GDM1 (cell line): ENCODE measurements at places on chromosomes 7 and 10.
A peak's percentile ranks its signal among the peaks of the same experiment; 100 is the strongest.

GRCh38 chr7:70884440-70884764, 247.5 kb upstream of the GALNT17 start:
- DNase-seq, result no peak

DNA sequence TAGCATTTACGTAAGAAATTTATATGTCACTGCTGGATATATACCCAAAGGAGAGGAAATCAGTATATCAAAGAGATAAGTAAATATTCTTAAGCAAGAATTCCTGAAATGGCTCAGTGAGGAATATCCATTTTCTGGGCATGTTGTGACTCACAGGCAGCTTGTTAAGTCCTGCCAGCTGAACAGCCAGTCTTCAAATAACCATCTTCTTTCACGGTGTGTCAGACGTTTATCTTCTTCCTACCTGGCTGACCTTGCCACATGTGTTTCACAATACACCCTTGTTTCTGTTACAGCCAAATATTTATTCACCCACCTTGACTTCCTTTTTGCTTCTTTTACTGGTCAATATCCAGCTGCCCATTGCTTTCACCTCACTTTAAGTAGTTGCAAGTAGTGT, 648.1 kb downstream of the ANKRD7 start:
- DNase-seq, result no peak

DNA sequence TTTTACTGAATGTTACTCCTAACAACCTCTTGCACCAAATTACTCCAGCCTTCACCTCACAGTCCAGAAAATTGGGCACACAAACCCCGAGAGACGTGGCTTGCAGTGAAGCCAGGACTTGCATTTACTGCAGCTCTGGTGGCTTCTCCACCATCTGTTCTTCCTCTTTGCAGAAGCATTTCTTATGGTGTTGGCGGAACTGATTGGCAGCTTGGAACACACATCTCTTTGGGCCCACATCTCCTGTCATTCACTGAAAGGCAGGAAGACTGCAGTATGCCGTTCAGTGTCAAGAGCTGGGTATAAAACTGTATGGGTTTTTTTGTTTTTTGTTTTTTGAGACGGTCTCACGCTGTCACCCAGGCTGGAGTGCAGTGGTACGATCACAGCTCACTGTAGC, 38.3 kb upstream of the PRKAR1B start:
- no peak for DNase-seq

GRCh38 chr10:86472061-86472460, 49.5 kb downstream of the WAPL start:
- no peak for DNase-seq

DNA sequence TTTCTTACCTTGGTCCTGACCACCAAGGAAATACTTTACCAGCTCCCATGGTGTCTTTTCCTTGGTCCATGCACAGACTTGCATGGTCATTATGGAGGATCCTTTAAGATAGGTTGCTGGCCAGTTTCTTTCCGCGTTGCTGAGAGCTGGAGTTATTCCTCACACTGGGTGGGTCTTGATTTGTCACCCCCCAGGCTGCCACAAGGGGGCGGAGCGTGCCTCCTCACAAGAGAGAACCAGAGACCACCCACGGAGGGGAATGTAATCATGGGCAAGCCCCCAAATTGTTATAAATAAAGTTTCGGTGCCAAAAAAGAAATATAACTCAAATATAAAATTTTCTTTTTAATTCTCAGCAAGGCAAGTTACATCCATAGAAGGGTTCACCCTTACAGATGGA, 10.5 kb upstream of the TRIM24 start:
- no peak for DNase-seq

DNA sequence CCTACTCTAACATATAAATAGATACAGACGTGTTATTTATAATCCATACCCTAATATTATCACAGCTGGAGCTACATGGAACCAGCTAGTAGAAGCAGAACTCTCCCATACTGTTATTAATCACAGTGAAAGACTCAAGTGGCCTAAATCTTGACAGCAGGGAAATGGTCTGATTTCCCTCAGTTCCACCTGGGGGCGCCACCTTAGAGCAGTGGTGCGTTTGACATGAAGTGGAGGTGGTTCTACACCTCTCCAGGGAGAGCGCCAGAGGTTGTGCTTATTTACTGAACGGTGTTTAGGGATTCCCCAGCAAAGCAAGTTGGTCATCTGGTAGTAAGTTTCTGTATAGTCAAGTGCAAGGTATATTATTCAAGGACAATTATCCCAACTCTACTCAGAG, 17.6 kb downstream of the DNTT start:
- DNase-seq, result no peak

DNA sequence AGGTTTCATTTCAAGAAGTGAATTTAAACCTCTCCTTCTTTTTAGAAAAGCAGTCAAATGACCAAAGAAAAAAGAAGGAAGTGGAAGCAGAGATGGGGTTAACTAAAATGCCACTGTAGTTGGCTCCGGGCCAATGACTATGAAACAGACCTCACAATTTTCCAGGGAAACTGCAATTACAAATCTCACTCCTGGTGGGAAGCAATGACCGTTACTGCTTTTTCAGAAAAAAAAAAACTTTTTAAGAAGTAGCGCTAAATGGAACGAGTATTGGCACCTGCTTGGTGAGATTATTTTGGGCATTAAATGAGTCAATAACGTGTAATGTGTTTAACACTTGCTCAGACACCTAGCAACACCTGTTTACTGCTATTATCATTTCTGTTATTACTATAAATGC, 1.2 kb downstream of the SFRP4 start:
- DNase-seq, result no peak

DNA sequence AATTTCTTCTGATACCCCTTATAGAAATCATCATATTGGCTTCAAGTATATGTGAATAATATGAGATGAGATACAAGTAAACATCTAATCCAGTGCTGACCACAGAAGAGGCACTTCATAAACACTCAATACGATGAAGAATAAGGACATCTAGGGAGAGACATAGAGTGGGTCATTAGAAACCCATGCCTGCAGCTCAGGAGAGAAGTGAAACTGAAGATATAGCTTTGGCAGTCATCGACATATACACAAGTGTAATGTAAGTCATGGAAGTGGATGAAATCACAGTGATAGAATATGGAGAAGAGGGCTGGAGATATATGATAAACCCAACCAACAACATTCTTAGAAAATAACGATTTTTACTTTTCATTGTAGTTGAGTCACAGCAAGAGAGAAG, 665.0 kb downstream of the PARD3 start:
- DNase-seq, result no peak

DNA sequence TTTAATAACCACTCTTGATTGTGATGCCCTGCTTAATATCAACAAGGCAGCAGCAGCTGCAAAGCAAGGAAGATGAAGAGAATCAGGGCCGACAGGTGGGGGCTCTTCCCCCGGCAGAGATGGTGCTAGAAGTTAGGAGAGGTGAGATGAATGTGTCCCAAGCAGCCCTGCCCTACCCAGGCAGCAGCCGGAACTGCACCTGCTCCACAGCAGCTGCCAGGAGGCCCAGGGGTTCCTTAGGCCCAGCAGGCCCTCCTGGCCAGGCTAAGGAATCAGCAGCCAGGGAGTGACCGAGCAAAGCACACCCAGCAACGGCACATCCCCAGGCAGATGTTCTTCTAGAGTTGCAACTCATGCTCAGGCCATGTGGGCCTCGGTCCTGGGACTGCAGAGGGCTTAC, 17.9 kb downstream of the AFAP1L2 start:
- DNase-seq, result no peak

DNA sequence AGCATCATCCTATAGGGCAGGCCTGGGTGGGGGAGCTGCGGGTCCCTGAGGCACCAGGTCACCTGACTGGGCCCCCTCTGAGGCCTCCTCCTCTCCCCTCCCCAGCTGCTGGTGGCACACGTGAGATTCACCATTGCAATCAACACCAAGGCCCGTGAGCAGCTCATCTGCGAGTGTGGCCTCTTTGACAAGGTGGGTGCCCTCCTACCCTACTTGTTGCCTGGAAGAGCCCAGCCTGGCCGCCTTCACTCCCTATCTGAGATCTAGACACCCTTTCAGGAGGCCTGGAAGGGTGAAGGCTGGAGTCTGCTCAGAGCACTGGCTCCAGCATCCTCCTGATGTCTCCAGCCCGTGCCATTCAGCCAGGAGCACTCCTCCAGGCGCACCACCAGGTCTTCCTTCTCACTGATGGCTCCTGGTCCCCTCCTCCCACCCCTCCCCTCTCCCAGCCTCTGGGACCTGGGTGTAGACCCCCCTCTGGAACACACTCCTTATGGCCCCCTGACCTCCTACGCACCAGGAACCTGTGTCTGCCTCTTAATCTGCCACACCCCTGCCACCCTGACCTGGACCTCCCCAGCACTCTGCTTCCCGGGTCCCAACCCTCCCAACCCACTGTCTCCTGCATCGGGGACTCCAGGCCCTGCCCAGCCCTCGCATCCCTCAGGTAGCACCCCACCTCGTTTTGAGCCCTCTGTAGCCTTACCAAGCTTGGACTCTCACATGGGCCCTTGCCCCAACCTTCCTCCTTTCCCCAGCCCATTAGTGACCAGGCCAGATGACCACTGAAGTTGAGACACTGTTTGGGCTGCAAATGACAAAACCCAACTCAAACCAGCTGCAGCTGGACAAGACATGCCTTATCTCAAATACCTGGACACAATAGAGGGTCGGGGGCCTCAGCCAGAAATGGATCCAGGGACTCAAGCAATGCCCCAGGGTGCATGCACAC, 67.5 kb downstream of the ALOX5 start:
- no peak for DNase-seq

- DNase-seq, result no peak
Measured at GRCh38 chr10:43371418-43371817, at the start of gene FXYD4. FXYD4 (plus strand) TSS chr10:43371636; CDS start chr10:43373747, 2,111 bp downstream.

GRCh38 chr7:94422827-94423460, 28.2 kb downstream of the COL1A2 start:
- no peak for DNase-seq

DNA sequence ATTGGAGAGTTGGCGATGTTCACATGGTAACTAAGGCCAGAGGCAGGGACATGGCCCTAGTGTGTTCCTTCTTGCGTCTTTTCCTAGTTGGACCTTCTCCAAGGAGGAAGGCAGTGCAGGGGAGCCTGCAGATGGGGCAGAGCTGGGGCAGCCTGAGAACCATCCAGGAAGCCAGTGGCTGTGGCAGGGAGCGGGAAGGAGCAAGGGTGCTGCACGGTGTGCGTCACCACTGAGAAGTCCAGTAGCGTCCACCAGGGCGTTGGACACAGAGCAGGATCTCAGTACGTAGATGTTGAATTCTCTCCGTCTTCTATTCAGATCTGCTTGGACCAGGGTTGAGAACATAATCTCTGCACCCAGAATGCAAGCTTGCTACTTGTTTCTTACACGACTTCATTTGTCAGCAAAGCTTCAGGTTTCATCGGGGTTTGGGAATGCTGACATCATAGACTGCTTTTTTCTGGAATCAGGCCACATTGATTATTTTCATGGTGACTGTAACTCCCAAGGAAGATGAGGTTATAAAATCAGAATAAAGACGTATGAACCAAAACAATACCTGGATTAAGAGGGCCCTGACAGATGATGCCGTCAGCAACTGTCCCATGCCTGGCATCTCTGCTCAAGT, 130.3 kb downstream of the HECW1 start:
- no peak for DNase-seq

DNA sequence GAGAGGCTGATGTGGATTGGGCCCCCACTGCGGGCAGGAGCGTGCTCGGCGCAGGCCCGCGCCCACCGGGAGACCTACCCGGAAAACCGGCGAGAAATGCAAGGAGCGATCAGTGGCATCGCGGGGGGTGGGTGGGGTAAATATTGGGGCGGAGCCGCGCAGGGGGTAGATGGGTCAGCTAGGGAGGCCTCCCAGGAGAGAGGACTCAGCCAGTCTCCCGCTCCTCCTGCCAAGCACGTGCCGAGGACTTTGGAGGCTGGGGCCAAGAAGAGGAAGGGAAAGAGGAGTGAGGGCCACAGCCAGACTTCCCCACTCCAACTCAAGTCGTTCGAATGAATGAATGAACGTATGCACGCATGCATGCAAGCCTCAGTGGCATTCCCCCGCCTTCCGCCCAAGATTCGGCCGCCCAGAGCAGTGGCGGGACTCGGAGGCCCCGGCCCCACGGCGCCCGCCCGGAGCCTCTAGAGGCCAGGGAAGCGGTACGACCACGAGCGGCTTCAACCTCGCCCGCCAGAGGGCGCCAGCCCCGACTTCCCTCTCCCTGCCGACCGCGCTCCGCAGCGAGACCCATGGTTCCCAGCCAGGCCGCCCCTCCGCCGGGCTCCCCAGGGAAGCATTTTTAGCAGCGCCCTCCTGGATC, 3.6 kb downstream of the NPM3 start:
- no peak for DNase-seq

DNA sequence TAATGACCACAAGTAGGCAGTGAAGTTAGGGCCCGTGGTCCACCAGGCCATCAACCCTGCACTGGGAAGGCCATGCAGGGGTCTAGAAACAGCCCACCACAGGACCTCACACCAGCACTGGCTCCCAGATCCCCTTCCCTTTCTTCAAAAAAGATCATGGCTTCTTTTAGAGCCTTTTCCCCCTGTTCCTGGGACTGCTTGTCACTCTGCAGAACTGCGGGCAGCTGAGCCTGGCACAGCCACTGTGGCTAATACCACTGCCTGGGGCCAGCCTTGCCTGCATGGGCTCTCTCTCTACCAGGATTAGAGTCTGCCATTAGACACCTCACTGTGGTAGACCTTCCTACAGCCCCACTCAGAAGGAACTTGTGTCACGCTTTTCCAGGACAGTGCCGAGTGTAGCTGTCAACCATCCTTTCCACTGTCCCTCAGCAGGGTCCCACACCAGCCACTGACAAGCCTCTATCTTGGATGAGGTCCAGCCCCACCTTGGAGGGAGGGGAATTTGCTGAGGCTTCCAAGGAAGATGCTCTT, 19.0 kb upstream of the C10orf90 start:
- DNase-seq, result no peak

DNA sequence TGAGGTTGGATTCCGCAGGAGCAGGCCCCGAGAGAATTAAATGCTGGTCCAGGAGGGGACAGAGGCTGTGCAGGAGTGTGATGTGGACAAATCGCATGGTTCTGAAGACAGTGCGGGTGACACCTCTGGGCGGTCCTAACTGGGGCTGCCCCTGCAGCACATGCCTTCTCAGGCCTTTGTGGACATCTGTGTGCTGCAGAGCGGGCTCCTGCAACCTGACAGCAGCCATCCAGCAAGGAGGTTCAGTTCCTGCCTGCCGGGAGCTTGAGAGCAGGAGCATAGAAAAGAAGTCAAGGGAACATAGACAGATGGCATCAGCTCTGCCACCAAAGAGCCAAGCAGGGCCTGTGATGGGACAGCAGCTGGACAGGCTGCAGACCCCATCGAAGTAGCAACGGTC, 135.9 kb upstream of the PPP2R2D start:
- no peak for DNase-seq

DNA sequence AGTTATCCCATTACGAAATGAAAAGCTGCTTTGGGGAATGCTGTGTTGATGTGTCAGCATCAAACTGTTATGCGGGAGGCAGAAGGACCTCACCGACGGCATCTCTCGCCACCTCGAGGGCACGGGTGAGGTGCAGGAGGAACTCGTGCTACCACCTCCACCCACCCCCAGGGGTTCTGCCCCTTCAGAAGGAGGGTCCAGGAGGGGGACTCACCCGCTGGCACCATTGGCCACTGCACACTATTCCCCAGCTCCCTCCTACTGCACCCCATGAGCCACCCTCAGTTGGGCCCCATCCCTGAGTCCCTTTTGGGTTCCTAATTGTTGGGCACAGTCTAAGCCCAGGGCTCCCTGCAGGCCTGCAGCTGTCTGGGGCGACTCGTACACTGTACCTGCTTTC, 236.6 kb downstream of the PTPRN2 start:
- DNase-seq, result no peak

- DNase-seq, result no peak
Measured at GRCh38 chr10:125333209-125333591, 172.8 kb upstream of the CTBP2 start.

GRCh38 chr7:112398534-112398933, 51.7 kb upstream of the IFRD1 start:
- DNase-seq, result peak; percentile 65
